ENCODE measurements at places on chromosomes 6 and 20.

DNA sequence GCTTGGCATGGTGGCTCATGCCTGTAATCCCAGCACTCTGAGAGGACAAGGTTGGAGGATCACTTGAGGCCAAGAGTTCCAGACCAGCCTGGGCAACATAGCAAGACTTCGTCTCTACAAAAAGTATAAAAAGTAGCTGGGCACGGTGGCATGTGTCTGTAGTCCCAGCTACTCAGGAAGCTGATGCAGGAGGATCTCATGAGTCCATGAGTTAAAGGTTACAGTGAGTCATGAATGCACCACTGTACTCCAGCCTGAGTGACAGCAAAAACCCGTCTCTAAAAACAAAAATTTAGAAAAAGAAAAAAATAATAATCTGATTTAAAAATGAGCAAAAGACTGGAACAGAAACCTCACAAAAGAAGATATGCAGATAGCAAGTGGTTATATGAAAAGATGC, 279.7 kb downstream of the RNGTT start:
- no peak for DNase-seq

GRCh38 chr6:115270953-115271352, 789.7 kb downstream of the FRK start:
- no peak for DNase-seq

GRCh38 chr6:90819483-90819882, 232.6 kb upstream of the MAP3K7 start:
- no peak for DNase-seq

GRCh38 chr6:87879132-87879861, 168.3 kb upstream of the SPACA1 start:
- DNase-seq: no peak

All from midbrain (tissue), 1 donor.